ENCODE measurements at places on chromosomes 2 and 18. TPM values are rescaled to one million over a fixed set of nuclear protein-coding genes. Genes with fewer than 3 reads are reported as not detected.

UGT1A8 gene
- not detected for polyA plus RNA-seq

PTPN18 gene
- 4.2 TPM for polyA plus RNA-seq

KIAA2012 gene
- not detected for polyA plus RNA-seq

MROH2A gene
- not detected for polyA plus RNA-seq

FBLN7 gene
- polyA plus RNA-seq, result 0.50 TPM

LRP1B gene
- 12.7 TPM for polyA plus RNA-seq

SALL3 gene
- polyA plus RNA-seq, result 0.24 TPM

SCYGR6 gene
- not detected for polyA plus RNA-seq

TTN gene
- 0.16 TPM for polyA plus RNA-seq
